ENCODE measurements at places on chromosomes 5 and 9. TPM values are rescaled to one million over a fixed set of nuclear protein-coding genes. Genes with fewer than 3 reads are reported as not detected.

Gene S1PR3
- 18.9 TPM for total RNA-seq

DNA sequence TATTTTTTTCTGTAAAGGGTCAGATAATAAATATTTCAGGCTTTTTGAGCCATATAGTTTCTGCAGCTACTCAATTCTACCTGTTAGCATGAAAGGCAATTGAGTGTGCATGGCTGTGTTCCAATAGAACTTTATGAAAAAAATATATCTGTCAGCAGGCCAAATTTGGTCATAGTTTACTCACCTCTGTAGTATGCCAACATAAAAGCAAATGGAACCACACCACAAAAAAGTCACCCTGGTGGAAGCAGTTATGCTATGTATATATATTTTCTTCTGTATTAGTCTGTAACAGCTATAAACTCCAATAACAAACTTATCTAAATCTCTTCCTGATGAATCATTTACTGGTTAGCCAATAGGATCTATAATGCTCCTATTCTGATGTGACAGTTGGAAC, 3.4 kb downstream of the SLC38A9 start:
- H3K27ac ChIP-seq: no peak overlapping the region
- H3K27me3 ChIP-seq: no peaks in the 10 kb centered on the region
- H3K4me3 ChIP-seq: no peak overlapping the region
- peaks cover 9% of the 10 kb centered on the region for H3K4me1 ChIP-seq
- H3K36me3 ChIP-seq: no peaks in the 10 kb centered on the region

DNA sequence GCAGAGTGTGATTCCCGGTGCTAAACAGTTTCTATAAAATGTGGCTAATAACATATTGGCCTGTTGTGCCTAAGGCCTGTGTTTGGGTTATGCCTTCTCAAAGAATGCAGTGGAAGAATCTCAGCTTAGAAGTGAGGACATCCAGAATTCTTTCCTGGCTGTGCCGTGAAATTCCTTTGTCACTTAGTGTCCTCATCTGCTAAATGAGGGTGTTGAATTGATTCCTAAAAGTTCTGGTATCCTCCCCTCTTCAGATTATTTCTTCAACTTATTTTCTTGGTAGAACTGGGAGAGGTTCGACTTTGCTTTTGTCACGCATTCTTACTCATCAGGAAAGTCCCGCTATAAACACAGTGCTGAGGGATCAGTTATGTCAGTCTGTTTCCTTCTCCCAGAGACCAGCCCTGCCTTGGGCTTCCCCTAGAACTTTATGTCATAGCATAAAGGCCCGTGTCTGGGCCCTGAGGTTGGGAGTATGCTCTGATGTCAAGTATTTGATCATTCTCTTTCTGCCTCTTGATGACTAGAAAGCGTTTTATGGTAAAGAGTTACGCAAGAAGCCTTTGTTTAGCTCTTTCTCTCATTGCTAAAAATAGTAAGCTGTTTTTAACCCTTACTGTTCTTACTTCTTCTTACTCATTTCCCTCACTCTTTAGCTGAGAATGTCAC, 29.5 kb downstream of the MTAP start:
- H3K27ac ChIP-seq: peak overlapping the region; percentile 84
- H3K4me3 ChIP-seq: no peak overlapping the region
- DNase-seq: peak; percentile 80
- H3K27me3 ChIP-seq: no peaks in the 10 kb centered on the region
- H3K36me3 ChIP-seq: peaks cover 3% of the 10 kb centered on the region

Gene ZFP37
- total RNA-seq: 1.6 TPM

Gene KCNN2
- 1.3 TPM for total RNA-seq

DNA sequence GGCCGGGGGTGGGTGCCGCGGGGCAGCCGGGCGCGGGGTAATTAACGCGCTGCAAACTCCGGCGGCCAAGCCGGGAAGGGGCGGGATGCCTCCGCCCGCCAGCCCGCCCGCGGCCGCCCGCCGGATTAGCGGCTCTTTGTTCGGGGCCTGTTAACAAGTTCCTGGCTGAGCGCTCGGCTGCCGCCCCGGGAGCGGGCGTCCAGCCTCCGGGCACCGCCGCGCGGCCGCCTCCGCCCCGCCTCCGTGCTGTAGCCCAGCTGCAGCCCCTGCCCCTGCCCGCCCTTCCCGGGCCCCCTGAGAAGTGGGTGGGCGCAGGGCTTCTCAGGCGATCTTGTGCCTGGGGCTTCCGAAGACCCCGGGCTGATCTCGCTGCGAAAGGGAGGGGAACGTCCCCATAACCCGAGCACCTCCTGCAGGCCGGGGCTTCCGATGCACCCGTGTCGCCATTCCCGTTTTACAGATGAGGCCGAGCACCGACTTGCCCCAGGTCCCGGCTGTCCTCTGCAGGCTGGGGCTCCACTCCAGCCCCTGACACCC, 7.5 kb downstream of the UNC5A start:
- DNase-seq: peak; percentile 16
- peak overlapping the region; percentile 8 for H3K4me3 ChIP-seq
- H3K27ac ChIP-seq: no peak overlapping the region
- H3K27me3 ChIP-seq: peaks cover 24% of the 10 kb centered on the region
- no peaks in the 10 kb centered on the region for H3K36me3 ChIP-seq

GRCh38 chr5:94192658-94193391, 425.6 kb downstream of the KIAA0825 start:
- no peak for DNase-seq
- H3K36me3 ChIP-seq: no peaks in the 10 kb centered on the region
- H3K4me1 ChIP-seq: no peaks in the 10 kb centered on the region
- H3K27ac ChIP-seq: no peak overlapping the region

Gene PCDHB16
- 0.12 TPM for total RNA-seq

- H3K4me1 ChIP-seq: no peaks in the 10 kb centered on the region
- H3K27ac ChIP-seq: no peak overlapping the region
- DNase-seq: no peak
- H3K4me3 ChIP-seq: no peak overlapping the region
- H3K36me3 ChIP-seq: no peaks in the 10 kb centered on the region
- H3K27me3 ChIP-seq: no peaks in the 10 kb centered on the region
Measured at GRCh38 chr5:167442922-167443321, 848.5 kb upstream of the WWC1 start.

- H3K4me1 ChIP-seq: peaks cover 19% of the 10 kb centered on the region
- no peaks in the 10 kb centered on the region for H3K36me3 ChIP-seq
- peaks cover 2% of the 10 kb centered on the region for H3K27me3 ChIP-seq
Measured at GRCh38 chr5:955886-956761, 52.5 kb upstream of the NKD2 start.

DNA sequence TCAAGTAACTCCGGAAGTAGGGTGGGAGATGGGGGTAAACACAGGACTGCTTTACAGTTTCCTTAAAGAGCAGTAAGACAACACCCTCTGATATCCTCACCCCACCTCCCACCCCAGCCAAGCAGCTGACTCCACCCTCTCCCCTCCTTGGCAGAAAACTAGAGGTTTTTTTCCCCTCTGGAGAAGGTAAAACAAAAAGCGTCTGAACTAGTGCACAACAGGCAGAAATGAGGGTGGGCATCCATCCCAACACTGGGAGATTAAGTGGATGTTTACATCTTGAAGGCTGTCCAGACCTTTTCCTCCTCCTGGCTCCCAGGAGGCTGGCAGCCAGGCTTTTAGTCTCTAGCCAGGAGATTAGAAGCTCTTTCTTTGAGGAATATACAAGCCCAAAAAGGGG, 13.9 kb upstream of the CTNNAL1 start:
- DNase-seq: peak; percentile 51
- no peaks in the 10 kb centered on the region for H3K27me3 ChIP-seq
- peaks cover under 1% of the 10 kb centered on the region for H3K36me3 ChIP-seq
- H3K27ac ChIP-seq: no peak overlapping the region
- no peak overlapping the region for H3K4me3 ChIP-seq

Gene LCN12
- total RNA-seq: 0.35 TPM

DNA sequence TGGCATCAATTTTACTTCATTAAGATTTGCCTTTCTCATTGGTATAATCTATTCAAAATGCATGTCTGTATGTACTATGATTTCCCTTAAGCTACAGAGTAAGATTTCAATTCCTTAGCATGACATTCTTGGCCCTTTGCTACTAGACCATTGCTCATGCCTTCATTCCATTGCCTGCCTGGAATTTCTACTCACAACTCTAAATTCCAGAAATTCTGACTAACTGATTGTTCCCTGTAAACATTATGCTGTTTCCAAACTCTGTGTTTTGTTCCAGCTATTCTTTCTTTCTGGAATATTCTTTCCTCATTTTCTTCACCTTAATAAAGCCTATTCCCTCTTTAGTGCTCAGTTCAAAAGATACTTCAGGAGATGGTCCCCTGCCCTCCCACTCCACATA, 568.8 kb upstream of the SEMA6A start:
- H3K4me3 ChIP-seq: no peak overlapping the region
- H3K27me3 ChIP-seq: no peaks in the 10 kb centered on the region
- no peak for DNase-seq
- no peaks in the 10 kb centered on the region for H3K4me1 ChIP-seq
- H3K36me3 ChIP-seq: no peaks in the 10 kb centered on the region

- DNase-seq: no peak
- no peaks in the 10 kb centered on the region for H3K36me3 ChIP-seq
- H3K4me1 ChIP-seq: no peaks in the 10 kb centered on the region
- H3K27me3 ChIP-seq: peaks cover 2% of the 10 kb centered on the region
- no peak overlapping the region for H3K4me3 ChIP-seq
Measured at GRCh38 chr9:18189871-18190670, 283.9 kb upstream of the ADAMTSL1 start.

Gene PCDHB5
- total RNA-seq: 0.28 TPM

DNA sequence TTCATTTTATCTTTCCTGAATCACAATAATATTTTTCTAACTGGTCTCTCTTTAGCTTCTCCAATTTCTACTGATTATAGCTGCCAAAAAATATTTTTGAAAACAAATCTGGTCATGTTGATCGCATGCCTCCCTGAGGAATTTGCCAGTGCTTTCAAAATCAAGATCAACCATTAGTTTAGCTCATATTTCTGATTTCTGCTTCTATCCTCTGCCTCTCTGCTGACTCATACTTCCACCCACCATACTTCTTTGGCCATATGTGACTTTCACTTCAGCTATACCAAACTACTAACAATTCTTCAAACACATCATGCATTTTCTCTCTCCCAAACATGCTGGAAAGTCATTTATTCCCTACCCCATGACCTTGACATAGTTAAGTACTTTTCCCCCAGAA, 636.5 kb downstream of the TLE1 start:
- H3K27ac ChIP-seq: no peak overlapping the region
- H3K4me1 ChIP-seq: no peaks in the 10 kb centered on the region
- no peaks in the 10 kb centered on the region for H3K27me3 ChIP-seq
- no peaks in the 10 kb centered on the region for H3K36me3 ChIP-seq
- DNase-seq: no peak
- no peak overlapping the region for H3K4me3 ChIP-seq

GRCh38 chr9:73741316-73741715, 589.7 kb downstream of the ANXA1 start:
- DNase-seq: no peak
- H3K27ac ChIP-seq: no peak overlapping the region
- no peaks in the 10 kb centered on the region for H3K27me3 ChIP-seq
- no peaks in the 10 kb centered on the region for H3K36me3 ChIP-seq
- H3K4me1 ChIP-seq: no peaks in the 10 kb centered on the region

DNA sequence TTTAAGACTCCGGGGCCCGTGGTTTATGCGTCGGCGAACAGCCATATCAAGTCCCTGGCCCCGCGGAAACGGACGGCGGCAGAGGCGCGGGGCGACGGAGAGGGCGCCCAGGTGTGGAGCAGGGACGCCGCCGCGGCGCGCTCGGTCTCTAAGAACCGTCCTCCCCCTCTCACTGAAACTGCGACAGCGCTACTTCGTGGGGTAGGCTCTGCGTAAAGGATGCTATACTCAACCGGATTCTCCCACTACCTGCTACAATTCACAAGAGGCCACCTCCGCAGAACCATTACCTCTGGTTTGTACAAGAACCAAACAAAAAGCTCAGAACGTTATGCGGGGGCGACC, 404 bp downstream of the MRNIP start:
- no peak for DNase-seq
- H3K4me3 ChIP-seq: peak overlapping the region; percentile 60
- H3K27me3 ChIP-seq: no peaks in the 10 kb centered on the region
- no peak overlapping the region for H3K27ac ChIP-seq
- H3K36me3 ChIP-seq: peaks cover 2% of the 10 kb centered on the region

- no peak overlapping the region for H3K27ac ChIP-seq
- no peaks in the 10 kb centered on the region for H3K27me3 ChIP-seq
- H3K36me3 ChIP-seq: no peaks in the 10 kb centered on the region
- no peak overlapping the region for H3K4me3 ChIP-seq
Measured at GRCh38 chr9:125820100-125820804, 73.1 kb downstream of the PBX3 start.

DNA sequence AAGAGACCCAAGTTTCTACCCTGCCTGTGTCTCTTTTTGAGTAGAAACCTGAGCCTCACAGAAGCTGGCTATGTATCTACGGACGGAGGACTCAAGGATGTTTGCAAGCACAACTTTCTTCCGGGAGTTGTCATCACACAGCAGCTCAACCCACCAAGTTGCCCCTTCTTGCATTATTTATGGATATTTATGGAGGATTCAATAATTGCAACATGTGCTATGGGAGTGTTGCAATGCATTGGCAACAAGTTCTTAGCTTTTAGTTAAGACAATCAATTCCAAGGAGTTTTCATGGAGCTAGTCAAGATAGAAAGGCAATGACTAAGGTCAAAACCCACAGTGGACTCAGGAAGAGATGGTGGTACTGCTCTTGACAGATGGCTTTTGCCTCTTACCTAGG, 336.9 kb downstream of the ENC1 start:
- H3K4me1 ChIP-seq: no peaks in the 10 kb centered on the region
- no peaks in the 10 kb centered on the region for H3K36me3 ChIP-seq
- H3K27ac ChIP-seq: no peak overlapping the region

- no peak overlapping the region for H3K4me3 ChIP-seq
- H3K4me1 ChIP-seq: no peaks in the 10 kb centered on the region
- no peak overlapping the region for H3K27ac ChIP-seq
- peak; percentile 38 for DNase-seq
- no peaks in the 10 kb centered on the region for H3K36me3 ChIP-seq
- no peaks in the 10 kb centered on the region for H3K27me3 ChIP-seq
Measured at GRCh38 chr5:83209963-83210362, 132.6 kb downstream of the XRCC4 start.

- H3K27ac ChIP-seq: no peak overlapping the region
- no peak for DNase-seq
- H3K4me1 ChIP-seq: no peaks in the 10 kb centered on the region
- no peaks in the 10 kb centered on the region for H3K27me3 ChIP-seq
Measured at GRCh38 chr5:43855452-43855851, 252.5 kb downstream of the NNT start.

Gene CNTNAP3
- total RNA-seq: 19.4 TPM

Gene PCA3
- 0.32 TPM for total RNA-seq
